ENCODE measurements at places on chromosomes 7 and 10. TPM values are rescaled to one million over a fixed set of nuclear protein-coding genes. Genes with fewer than 3 reads are reported as not detected.

GRCh38 chr7:8128449-8129317, 133.3 kb downstream of the ICA1 start:
- no peak overlapping the region for H3K4me3 ChIP-seq
- no peaks in the 10 kb centered on the region for H3K27me3 ChIP-seq
- no peaks in the 10 kb centered on the region for H3K4me1 ChIP-seq
- no peak overlapping the region for H3K27ac ChIP-seq
- no peak for DNase-seq
- H3K36me3 ChIP-seq = no peaks in the 10 kb centered on the region

The ABCB4 gene
- total RNA-seq = 0.41 TPM

The PRSS1 gene
- total RNA-seq = not detected

DNA sequence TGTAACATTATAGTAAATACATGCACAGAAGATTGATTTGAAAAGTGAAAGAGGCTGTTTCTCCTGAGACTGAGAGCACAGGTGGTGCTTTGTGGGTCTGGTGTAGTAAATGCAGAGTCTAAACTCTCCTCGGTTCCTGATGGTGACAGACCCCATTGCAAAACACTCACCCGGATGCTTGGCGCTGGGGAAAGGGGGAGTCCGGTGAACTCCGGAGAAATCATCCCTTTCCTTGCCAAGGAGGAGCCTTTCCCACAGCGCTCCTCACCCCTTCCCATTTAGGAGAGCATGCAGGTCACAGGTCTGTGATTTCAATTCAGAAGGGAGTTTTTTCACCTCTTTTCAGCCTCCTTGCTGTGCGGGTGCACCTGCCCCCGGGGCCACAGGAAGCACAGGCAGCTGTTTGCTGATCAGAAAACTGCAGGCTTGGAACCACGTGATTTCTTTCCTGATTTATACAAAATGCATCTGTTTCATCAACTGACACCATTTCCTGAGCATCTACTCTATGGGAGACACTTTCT, 75.6 kb upstream of the LYZL2 start:
- no peak overlapping the region for H3K4me3 ChIP-seq
- no peak for DNase-seq
- no peak overlapping the region for H3K27ac ChIP-seq
- no peaks in the 10 kb centered on the region for H3K27me3 ChIP-seq

DNA sequence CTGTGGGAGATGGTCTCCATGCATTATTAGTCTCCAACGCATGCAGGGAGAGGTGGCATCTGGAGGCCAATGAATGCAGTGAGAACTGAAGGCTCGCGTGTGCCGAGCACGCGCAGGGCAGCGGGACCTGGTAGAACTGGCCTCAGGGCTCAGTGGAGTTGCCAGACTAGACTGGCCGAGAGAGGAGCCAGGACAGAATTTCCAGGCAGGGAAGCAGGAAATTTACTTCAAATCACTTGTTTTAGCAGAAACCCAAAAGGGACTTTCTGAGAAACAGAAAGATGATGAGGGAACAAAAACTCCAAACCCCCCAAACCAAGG, 311.0 kb upstream of the IMMP2L start:
- H3K27ac ChIP-seq = peak overlapping the region; percentile 44
- H3K4me1 ChIP-seq = peaks cover 18% of the 10 kb centered on the region

DNA sequence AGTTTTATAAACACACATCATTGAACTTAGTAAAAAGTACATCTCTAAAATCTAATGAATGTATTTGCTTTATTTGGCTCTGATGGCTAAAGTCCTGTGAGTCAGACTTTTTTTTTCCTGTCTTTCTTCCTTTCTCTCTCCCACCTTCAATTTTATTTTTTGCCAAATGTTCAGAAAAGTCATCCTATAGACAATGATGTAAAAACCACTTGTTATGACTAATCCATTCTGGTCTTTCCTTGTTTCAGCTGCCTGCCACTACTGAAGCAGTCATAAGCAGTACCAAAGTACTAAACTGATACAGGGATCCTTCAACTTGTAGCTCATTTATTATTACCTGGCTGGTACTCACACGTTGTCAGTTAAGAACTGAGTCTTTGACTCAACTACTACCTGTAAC, 23.9 kb downstream of the HECTD2 start:
- no peak overlapping the region for H3K4me3 ChIP-seq
- H3K36me3 ChIP-seq = peaks cover 13% of the 10 kb centered on the region
- no peak overlapping the region for H3K27ac ChIP-seq

GRCh38 chr7:44431091-44431608, 59.3 kb downstream of the NUDCD3 start:
- H3K36me3 ChIP-seq = peaks cover 8% of the 10 kb centered on the region
- H3K27me3 ChIP-seq = no peaks in the 10 kb centered on the region
- H3K4me1 ChIP-seq = no peaks in the 10 kb centered on the region
- no peak for DNase-seq
- no peak overlapping the region for H3K4me3 ChIP-seq
